ENCODE measurements at places on chromosomes 2 and 18. TPM values are rescaled to one million over a fixed set of nuclear protein-coding genes. Genes with fewer than 3 reads are reported as not detected.

DNA sequence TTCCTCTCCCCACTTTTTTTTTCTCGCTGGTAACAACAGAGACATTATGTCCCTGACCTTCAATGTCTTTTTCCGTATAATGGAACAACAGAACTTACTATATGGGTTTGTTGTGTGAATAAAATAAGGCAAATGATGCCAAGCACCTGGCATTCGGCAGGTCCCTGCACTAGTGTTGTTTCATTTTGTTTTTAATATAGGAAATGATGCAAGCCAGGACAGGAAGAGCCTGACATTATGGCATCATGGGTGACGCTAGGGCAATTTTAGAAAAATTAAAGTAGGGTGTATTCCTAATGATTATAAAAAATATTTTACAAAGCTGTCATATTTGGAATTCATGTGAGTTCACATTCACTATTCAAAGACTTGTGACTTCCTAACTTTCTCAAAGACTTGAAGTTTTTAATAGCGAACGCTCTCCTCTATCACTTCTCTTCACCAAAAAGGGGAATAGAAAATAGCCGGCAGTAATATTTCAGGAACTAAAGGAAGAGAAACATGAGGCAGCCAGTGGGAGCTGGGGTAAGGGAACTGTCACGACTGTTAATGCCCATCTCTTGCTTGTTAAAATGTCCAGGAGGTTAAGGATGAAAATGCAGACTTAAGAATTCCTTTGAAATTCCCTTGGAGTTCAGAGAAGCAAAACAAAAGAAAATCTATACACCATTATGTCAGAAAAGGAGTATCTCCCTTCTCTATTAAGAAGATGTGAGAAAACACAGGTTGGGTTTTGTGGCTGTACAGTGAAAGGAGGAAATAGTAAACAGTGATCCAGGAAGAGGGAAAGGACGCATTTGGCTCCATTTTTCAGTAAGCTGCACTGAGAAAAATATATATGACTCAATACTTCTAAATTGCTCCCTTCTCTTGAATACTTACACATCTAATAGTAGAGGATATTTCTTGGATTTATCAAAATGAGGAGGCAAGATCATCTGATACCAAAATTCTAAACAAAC, 60.2 kb downstream of the DPP4 start:
- no peak for DNase-seq

GRCh38 chr2:195456771-195457170, 200.3 kb upstream of the SLC39A10 start:
- peak; percentile 8 for DNase-seq

DNA sequence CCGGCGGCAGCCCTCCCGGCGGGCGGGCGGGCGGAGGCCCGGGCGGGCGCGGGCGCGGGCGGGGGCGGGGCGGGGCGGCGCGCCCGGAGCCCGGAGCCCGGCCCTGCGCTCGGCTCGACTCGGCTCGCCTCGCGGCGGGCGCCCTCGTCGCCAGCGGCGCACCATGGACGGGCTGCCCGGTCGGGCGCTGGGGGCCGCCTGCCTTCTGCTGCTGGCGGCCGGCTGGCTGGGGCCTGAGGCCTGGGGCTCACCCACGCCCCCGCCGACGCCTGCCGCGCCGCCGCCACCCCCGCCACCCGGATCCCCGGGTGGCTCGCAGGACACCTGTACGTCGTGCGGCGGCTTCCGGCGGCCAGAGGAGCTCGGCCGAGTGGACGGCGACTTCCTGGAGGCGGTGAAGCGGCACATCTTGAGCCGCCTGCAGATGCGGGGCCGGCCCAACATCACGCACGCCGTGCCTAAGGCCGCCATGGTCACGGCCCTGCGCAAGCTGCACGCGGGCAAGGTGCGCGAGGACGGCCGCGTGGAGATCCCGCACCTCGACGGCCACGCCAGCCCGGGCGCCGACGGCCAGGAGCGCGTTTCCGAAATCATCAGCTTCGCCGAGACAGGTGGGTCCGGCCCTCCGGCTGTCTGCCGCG, at the start of gene INHBB:
Gene INHBB (plus strand): TSS at position 111 of the 641 bp plus-strand sequence. CDS start 53 bp downstream, at position 164.
- DNase-seq, result no peak

The RAB27B gene
- total RNA-seq, result not detected

DNA sequence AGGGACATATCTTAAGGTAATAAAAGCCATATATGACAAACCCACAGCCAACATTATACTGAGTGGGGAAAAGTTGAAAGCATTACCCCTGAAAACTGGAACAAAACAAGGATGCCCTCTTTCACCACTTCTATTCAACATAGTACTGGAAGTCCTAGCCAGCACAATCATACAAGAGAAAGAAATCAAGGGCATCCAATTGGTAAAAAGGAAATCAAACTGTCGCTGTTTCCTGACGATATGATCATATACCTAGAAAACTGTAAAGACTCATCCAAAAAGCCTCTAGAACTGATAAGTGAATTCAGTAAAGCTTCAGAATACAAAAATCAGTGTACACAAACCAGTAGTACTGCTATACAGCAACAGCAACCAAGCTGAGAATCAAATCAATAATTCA, 53.8 kb upstream of the PSME4 start:
- no peak for DNase-seq

The EFR3B gene
- total RNA-seq, result 0.18 TPM

The MOGAT1 gene
- not detected for total RNA-seq

GRCh38 chr2:188042412-188042811, 249.3 kb upstream of the GULP1 start:
- no peak for DNase-seq

GRCh38 chr18:50051288-50051687, 143.7 kb downstream of the MYO5B start:
- no peak for DNase-seq

GRCh38 chr2:229071292-229071976, 199.7 kb downstream of the PID1 start:
- DNase-seq, result no peak

- no peak for DNase-seq
These were observed 105.0 kb downstream of the LTBP1 start for GRCh38 chr2:33051586-33052360.

DNA sequence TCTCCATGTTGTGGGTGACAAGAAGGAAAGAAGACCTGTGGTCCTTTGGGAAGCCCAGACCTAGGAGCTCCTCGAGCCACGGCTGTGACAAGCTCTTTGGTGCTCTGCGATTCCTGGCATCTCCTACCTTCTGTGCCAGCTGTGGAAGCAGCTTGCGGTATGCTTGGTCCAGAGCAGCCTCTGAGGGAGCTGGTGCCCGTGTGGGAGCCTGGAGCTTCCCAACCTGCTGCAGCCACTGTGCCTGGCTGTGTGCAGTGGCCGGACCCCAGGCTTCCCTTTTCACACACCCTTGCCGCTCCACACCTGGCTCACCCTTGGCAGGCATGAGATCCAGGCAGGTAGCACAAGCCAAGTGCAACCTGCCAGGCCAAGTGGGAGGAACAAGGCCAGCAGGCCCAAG, 1328.6 kb upstream of the SLC39A10 start:
- DNase-seq, result no peak

DNA sequence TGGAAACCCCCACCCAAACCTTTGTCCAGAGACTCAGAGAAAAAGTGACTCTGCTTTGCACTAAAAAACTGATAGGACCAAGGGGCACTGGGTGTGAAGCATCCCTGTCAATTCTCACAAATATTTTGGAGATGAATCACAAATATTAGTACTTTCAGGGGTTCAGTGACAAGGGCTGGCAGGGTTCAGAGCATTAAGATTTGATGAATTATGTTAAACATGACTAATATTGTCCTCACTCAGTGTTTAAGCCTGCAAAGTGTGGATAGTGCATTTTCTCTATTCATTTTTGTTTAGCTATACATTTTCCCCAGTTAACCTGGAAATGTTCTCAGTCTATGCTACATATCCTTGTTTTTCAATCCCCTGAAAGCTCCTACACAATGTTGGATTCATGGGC, 65.3 kb upstream of the CCDC68 start:
- DNase-seq, result no peak

The OTX1 gene
- 0.68 TPM for total RNA-seq

The HOXD12 gene
- not detected for total RNA-seq

DNA sequence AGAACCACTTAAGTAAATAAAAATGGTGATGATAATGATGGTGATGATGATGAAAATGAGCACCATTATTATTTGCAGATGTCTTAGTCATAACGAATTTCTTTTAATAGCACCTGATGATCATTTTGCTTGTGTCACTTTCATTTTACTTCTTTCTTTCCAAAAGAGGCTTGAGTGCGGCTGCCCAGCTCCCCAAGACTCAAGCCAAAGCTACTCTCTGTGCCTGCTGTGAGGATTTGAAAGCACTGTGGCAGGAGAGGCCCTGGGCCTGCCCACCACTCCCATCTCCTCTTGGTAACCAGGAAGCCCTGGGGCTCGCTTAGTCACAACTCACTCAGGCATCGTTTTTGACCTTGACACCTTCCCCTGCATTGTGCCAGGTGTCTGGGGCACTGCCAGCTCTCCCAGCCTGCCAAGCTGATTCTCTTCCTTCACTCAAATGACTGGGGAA, 41.2 kb downstream of the RPL37A start:
- peak; percentile 44 for DNase-seq

The PAPOLG gene
- total RNA-seq, result 6.6 TPM

- no peak for DNase-seq
These were observed 522.3 kb downstream of the EIPR1 start for GRCh38 chr2:2855297-2855696.

GRCh38 chr2:71932780-71933466, 214.7 kb downstream of the CYP26B1 start:
- DNase-seq, result no peak

DNA sequence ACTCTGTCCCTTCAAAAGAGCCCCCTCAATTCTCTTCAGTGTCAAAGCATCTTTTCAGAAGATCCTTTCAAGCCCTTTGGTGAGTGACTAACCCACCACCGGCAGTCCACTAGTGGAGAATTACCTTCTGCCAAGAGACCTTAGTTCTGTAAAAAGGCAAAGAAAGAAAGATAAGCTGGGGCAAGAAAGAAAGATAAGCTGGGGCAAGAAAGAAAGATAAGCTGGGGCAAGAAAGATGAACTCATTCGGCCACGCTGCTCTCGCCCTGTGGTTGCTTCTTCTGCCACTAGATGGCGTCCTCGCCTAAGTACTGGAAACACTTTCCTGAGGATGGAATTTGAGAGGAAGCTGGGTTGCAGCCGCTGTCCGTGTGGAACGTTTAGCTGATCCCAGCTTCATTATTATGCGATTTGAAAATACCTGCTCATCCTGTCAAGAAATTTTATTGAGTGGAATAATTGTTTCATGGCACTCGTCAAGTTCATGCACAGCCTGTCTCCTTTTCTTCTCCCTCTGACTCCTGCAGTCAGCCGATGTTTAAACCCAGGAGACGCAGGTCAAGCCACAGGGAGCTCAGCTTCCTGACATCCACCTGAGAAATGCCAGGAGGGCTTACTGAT, 17.3 kb upstream of the ANXA4 start:
- peak; percentile 88 for DNase-seq

DNA sequence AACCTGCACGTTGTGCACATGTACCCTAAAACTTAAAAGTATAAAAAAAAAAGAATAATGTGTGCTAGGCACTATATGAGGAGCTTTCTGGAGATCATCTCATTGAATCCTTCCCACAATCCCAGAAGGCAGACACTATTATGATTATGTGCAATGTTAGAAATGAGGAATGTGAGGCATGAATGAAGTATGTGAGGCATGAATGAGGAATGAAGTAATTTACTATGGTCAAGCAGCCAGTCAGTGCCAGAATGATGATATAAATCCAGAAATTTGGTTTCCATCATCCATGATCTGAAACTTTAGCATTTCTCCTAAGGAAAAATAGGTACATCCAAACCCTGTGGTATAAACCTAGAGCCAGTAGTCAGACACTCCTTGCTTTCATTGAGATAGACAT, 42.0 kb downstream of the CCDC148 start:
- DNase-seq, result no peak

DNA sequence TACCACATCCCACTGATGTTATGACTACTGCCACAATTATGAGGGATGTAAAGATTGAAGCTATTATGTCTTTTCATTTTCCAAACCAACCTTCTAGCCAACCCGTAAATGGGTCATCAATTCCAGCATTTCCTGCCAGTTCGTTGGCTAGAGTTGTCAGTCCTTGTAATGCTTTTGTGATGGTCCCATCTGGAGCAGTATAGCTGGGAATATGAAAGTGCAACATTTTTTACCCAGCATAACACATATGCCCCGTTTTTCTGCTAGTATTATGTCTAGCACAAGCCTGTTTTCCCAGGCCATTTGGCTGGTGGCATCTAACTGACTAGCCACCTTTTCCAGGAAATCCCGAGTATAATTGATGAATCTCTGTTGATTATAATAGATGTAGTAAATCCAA, 1501.6 kb upstream of the SLC39A10 start:
- peak; percentile 67 for DNase-seq

The SNORC gene
- 0.03 TPM for total RNA-seq

DNA sequence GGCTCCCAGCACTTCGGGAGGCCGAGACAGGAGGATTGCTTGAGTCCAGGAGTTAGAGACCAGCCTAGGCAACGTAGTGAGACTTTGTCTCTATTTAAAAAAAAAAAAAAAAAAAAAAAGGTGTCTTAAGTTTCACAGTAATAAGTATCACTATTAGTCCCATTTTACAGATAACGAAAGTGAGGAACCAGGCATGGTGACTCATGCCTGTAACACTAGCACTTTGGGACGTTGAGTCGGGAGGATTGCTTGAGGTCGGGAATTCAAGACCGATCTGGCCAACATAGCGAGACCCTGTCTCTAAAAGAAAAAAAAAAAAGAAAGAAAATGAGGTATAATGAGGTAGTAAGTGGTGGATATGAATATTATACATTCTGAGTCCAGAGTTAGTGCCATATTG, 2.5 kb downstream of the KCNJ13 start:
- no peak for DNase-seq

GRCh38 chr2:173652311-173652710, 297.6 kb downstream of the CDCA7 start:
- no peak for DNase-seq

The GCG gene
- total RNA-seq, result not detected

DNA sequence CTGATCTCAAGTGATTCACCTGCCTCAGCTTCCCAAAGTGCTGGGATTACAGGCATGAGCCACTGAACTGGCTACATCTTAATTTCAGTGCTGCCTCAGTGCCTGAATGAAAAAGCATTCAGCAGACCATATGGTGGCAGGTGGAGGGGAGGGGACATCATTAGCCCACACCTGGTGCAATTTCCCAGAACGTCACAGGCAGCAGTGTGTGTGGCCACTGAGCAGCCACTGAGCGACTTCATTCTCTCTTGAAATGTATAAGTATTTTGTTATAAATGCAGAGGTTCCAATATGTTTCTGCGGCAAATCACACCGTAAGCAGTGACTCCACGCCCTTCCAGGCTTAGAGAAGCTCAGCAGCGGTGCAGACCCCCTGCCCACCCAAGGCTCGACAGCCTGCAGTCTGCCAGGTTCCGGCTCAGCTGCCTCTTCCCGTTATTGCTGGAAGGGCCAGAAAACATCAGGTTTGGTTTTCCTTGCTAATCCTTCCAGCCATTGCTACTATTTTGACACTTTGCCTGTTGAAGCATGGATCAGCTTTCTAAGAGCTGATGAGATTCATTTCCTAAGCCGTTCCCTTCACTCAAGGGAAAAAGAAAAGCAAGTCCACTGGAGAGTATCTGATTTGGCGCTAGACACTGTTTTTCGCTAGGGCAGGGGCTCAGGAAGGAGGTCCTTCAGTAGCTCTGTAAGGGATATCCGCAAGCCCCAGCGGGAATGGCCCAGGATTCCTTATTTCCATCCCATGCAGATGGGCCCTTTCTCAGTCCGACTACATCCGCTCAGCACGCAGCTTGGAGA, 250.7 kb downstream of the VAPA start:
- DNase-seq, result peak; percentile 9

The DAW1 gene
- total RNA-seq, result not detected

- DNase-seq, result no peak
These were observed 79.7 kb downstream of the RRM2 start for GRCh38 chr2:10202131-10202665.

The CHST10 gene
- total RNA-seq, result 18.9 TPM

- DNase-seq, result no peak
These were observed 110.6 kb downstream of the SEPTIN10 start for GRCh38 chr2:109503191-109503590.

The VIT gene
- not detected for total RNA-seq

The PHOSPHO2 gene
- total RNA-seq, result 9.3 TPM
